ENCODE measurements at places on chromosomes 7 and 10.

- DNase-seq, result no peak
Measured at GRCh38 chr7:134941185-134941900, 45.0 kb upstream of the AGBL3 start.

DNA sequence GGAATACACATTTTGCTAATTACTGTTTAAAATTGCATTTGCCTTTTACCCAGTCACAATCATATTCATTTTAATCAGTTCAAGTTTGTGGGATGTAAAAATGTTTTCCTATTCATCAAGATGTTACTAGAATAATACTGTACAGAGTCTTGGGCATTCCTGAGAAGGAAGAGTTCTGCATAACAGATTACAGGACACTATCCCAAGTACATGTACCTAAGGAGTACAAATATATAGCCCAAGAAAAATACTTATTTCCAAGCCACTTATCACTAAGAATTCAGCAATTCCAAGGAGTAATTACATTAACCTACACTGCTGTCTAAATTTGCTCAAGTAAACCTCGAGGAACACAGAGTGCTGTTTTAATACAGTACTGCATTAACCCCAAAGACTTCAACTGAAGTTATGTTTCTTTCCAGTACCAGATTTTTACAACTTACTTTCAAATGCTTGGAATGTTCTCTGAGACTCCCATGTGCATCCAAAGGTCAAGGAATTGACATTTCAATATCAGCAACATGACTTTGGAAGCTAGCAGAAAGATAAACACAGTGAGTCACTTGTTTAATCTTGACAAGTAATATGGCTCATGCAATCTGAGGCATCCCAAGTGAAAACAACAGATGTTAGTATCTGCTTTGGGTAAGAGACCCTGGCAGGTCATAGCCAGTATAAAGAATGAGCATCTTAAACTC is 125.4 kb upstream of the BET1 start:
- DNase-seq, result no peak

GRCh38 chr7:17369691-17370426 is 71.4 kb downstream of the AHR start:
- no peak for DNase-seq

GRCh38 chr7:122652876-122653275 is 46.0 kb downstream of the RNF133 start:
- DNase-seq, result no peak

- no peak for DNase-seq
Measured at GRCh38 chr7:150665089-150665748, 20.3 kb upstream of the GIMAP2 start.

DNA sequence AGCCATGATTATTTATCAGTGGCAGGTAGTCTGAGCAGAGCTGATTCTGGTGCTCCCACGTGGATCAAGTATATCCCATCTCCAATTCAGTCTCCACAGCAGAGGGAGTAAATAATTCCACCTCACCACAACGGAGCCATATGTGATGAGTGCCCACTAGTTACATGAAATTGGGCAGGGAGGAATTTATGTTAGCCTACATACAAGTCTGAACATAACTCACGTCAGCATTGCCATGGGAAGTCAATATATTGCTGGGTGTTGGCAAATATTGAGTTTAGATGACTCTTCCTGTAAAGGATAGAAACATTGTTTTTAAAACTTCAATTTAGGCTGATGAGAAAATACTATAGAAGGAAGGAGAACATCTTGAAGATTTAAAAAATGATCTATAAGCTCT is 269.0 kb upstream of the BMPER start:
- DNase-seq, result no peak

GRCh38 chr10:129372172-129372571 is 94.9 kb upstream of the MGMT start:
- DNase-seq, result no peak

DNA sequence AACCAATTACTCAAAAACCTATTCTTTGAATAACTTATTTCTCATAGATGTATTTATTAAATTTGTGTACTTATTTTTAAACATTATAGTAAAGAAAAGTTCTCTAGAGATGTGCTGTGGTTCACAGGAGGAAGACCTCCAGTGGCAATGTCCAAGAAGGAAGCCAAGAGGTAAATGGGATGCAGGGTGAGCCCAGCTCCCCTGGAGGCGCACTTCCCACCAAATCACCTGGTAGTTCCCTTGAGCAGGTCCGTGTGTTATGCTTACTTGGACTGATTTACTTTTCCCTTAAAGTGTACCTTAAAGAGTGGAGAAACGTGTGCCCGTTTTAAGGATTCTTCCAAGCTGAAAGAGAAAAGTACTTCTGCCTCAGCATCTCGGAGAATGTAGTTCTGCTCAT is 55.3 kb downstream of the PAXIP1 start:
- no peak for DNase-seq

- DNase-seq, result no peak
Measured at GRCh38 chr7:17939211-17939605, 1.1 kb downstream of the SNX13 start.
